ENCODE measurements at places on chromosomes 11 and 22.

DNA sequence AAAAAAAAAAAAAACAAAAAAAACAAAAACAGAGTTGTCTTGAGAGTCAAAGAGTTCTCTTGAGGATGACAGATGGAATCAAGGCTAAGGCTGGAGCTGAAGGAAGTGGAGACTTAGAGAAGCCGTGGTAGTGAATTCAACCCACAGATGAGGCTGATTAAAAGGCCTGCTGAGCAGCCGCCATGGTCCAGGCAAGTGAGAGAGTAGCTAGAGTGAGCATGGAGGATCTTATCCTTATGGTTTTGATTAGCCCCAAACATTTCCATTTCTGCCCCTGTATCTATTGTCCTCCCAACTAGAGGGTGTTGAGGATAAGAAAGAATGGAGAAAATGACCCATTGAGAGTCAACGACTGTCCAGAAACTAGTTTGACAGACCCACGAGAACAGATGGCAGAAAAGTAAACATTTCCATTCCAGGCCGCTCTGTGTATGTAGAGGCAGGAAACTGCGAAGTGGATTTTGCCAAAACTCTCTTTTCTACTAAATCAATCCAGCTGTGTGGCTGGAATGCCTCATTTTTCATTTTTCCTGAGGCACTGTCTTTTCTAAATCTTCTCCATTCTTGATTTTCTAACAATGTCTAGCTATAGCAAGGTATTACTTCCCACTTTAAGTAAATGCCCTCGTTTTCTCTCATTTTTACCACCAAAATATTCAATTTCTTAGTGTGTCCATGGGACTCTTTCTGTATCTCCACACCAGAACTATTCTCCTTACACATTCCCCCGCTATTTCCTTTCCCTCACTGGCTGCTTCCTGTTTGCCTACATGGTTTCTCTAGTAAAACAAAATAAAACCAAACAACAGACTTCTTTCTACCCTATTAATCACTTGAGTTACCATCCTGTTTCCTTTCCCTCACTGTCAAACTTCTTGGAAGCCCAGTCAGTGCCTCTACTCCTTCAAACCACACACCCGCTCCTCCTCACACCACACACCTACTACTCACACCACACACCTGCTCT is 5.4 kb upstream of the MMP8 start:
- peak; percentile 56 for DNase-seq

- DNase-seq = no peak
These were observed at the start of gene CCDC88B for GRCh38 chr11:64339754-64340408. CCDC88B (plus strand) TSS chr11:64340204; CDS start chr11:64340267, 63 bp downstream.

DNA sequence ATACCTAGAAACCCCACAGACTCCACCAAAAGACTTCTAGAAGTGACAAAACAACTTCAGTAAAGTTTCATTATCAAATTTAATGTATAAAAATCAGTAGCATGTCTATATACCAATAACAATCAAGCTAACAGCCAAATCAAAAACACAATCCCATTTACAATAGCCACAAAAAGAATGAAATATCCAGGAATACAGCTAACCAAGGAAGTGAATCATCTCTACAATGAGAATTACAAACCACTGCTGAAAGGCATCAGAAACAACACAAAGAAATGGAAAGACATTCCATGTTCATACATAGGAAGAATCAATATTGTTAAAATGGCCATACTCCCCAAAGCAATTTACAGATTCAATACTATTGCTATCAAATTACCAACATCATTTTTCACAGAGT is 46.0 kb downstream of the PRCP start:
- DNase-seq = peak; percentile 15

DNA sequence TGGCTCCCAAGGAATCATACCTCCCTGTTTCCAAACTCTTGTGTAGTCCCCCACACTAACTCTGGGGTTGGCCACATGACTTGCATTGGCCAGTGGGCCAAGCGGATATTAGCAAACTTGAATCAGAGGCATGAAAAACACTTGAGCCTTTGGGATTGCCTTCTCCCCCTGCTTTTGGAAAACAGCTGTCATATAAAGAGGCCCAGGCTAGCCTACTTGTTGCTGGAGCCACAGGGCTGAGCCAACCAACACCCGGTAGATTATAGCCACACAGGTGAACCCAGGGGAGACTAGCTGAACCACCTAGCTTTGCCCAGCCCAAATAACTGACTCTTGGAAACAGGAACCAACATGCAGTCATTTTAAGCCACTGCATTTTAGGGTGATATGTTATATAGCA is 354.8 kb downstream of the TENM4 start:
- DNase-seq = no peak

GRCh38 chr11:115178705-115179104 is 325.5 kb downstream of the CADM1 start:
- no peak for DNase-seq

- peak; percentile 34 for DNase-seq
These were observed 105.3 kb upstream of the E2F8 start for GRCh38 chr11:19345848-19346681.

- DNase-seq = no peak
These were observed 11.8 kb downstream of the XBP1 start for GRCh38 chr22:28788601-28789000.

DNA sequence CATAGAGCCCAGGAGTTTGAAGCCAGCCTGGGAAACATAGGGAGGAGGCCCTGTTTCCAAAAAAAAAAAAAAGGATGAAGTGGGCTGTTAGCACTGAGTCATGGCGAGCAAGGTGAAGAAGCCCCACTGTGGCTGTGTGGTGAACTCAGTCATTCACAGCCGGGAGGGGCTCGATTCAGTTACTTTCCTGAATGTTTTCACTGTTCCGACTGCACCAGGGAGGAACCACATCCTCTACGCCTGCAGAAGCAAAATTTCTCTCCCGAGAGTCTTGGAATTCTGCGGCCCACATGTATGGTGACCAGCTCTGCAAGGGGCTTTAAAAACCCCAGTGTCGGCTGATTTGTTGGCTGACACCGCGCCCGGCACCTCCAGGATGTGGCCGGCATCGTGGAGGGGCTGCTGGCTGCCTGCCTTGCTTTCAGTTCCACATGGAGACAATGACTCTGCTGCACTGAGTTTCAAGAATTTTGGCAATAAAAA is 27.8 kb upstream of the GRAMD4 start:
- peak; percentile 59 for DNase-seq

Measured in fibroblast of the aortic adventitia (primary cell).